ENCODE measurements at places on chromosomes 1 and 21.

DNA sequence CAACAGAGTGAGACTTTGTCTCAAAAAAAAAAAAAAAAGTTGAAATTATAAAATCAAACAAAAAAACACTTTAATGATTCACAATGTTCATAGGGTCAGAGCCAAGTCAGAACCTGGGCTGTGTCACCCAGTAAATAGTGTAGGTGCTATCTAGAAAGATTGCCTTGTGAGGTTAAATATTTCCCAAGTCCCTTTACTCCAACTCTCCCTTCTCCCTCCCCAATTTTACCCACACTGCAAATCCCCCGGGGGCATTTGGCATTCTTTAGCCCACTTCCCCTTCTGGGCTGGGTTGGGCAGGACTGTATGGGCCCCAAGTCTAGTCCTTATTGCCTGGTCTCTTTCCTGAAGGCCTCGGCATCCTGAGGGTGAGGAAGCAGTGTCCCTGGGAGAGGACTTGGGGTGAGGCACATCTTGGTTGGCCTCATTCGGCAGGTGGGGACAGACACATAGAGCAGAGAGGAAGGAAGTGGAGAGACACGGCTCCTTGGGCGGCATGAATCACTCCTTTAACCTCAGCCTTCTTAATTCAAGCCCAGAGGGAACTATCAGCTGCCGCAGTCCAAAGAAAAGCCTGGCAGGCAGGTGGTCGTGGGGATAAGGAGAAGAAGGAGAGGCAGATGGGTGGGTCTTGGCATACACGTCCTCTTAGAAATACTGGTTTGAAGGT lies 8.2 kb downstream of the ADORA1 start:
- no peak for DNase-seq

DNA sequence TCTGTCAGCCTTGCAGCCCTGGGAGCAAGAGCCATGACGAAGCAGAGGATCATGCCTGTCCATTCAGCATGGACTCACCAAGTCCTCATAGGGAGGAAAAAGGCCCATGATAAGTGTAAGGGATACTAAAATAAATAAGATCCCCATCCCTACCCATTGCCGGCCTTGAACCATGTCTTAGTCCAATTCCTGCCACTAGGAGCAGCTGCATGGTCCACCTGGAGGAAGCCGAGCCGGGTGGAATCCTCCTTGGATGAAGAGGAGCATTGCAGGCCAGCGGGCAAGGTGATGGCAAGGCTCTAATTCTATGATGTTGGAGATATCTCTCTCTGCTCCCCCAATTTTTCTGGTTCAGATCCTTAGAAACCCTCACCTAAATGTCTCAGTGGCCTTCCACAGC lies 38.7 kb upstream of the SYT6 start:
- DNase-seq, result no peak

DNA sequence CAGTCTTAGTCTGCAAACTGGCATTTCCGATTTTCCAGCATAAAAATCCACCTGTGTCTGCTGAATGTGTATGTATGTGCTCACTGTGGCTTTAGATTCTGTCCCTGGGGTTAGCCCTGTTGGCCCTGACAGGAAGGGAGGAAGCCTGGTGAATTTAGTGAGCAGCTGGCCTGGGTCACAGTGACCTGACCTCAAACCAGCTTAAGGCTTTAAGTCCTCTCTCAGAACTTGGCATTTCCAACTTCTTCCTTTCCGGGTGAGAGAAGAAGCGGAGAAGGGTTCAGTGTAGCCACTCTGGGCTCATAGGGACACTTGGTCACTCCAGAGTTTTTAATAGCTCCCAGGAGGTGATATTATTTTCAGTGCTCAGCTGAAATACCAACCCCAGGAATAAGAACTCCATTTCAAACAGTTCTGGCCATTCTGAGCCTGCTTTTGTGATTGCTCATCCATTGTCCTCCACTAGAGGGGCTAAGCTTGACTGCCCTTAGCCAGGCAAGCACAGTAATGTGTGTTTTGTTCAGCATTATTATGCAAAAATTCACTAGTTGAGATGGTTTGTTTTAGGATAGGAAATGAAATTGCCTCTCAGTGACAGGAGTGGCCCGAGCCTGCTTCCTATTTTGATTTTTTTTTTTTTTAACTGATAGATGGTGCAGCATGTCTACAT lies 2.5 kb upstream of the OLFML3 start:
- DNase-seq, result no peak

DNA sequence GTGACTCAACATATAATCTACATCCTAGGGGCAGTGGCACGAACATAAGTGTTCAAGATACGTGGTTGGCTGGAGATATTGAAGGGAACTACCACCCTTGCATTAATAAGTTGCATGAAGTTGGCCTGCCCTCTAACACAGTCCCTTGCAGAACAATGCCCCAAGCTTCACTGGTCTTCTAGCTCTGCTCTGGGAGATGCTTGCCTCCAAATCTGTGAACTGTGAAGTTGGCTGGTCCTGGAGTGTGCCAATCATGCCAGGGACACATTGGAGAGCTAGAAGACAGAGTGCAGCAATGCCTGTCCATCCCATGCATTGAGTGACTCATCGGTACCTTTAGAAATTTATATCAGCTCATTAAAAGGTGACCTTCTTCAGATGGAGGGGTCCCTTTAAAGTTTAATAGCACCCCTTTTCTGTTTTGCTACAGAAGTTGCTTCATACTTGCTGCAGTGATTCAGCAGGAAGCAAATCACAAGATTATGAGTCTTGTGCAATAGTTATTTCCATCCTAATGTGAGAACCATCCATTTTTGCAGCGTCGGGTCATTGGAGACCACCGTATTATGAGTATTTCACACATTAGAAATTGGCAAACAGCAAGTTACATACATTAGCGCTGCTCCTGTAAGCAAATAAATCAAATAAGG lies 55.2 kb upstream of the KAZN start:
- DNase-seq, result no peak

- DNase-seq, result no peak
Measured at GRCh38 chr1:85359874-85360721, 83.7 kb upstream of the BCL10 start.

- no peak for DNase-seq
Measured at GRCh38 chr1:20052386-20052785, 17.6 kb upstream of the PLA2G5 start.

- DNase-seq, result no peak
Measured at GRCh38 chr1:226487921-226488320, 60.6 kb upstream of the STUM start.

DNA sequence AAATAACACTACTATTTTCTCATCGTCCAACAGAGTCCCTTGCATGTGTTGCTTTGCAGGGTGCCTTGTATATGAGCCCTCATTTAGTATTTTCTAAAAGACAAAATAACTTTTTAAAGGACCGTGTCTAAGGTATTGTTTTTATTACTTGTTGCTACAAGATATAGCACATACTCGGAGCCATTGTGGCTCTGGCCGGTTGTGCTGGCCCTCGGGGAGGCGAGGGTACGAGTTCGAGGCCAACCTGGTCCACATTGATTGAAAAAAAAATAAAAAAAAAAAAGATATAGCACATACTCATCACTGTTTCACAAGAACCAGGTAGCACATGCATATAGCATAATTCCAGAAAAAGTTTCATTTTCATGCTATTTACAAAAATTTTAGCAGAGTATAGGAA lies 869.2 kb downstream of the MRPL39 start:
- DNase-seq, result no peak

DNA sequence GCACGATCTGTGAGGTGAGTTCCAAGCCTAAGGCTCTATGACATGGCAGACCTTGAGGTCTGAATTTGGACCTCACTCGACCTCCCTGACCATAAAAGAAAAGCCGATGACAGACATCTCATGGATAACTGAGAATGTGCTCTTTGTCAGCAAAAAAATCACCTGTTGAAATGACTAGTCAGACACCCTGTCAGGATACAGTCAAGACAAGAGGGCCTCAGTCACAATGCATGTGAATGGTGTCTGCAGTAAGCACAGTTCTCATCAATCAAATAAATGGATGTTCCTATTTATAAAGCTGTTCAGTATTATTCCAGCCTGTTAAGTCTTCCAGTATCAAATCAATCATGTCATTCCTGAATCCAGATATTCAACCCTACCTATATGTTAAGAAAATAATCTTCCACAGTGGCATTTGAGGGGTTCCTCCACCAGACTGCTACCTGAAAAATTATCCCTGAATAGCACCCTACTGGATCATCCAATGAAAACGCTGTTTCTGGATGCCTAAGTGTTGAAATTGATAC lies 28.6 kb upstream of the EXO1 start:
- no peak for DNase-seq

- no peak for DNase-seq
Measured at GRCh38 chr1:157115851-157116736, 16.5 kb upstream of the ETV3L start.

- no peak for DNase-seq
Measured at GRCh38 chr1:204107892-204108291, 35.0 kb downstream of the SOX13 start.

DNA sequence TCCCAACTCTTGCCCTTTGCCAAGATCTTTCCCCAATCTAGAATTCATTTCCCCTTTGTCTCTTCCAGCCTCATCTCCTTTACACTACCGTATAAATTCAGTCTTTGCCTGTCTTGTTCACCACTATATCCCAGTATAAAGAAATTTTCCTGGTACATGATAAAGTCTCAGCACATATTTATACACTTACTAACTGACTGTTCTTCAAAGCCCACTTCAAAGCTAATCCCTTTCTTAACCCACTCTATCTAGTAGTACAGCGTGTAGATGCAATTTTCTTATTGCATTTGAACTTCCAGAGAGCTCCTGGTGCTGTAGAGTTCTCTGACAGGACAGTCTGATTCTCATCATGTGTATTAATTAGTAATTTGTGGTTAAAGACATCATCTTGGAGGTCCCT lies 78.1 kb downstream of the LRRC53 start:
- no peak for DNase-seq

GRCh38 chr1:212007886-212008285 lies 27.5 kb downstream of the INTS7 start:
- DNase-seq, result no peak
